ENCODE measurements at places on chromosomes 1 and 21.

DNA sequence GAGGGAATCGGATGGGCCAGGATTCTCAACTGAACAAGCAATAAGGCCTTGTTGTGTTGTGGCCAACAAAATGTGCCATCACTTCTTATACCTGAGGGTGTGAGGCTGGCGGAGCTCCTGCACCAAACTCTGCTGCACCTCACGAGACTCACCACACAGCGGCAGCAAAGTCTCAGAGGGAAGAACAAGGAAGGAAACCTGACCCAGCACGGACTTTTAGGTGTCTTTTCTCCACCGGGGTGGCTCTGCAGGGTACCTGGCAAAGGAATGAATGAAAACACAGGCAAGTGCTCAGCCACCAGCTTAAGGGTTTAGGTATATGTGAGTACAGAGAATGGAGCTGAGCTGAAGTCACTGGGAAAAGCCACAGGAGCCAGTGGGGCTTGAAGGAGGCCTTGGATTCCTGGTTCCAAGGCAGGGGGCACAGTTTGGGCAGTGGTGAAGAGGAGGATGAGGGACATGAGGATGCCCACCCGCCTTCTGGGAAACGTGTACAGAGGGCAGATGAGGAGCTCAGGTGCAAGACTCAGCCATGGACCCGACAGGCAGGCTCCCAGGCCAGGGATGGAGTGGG lies 31.1 kb upstream of the HSD3B1 start:
- peak; percentile 41 for DNase-seq

DNA sequence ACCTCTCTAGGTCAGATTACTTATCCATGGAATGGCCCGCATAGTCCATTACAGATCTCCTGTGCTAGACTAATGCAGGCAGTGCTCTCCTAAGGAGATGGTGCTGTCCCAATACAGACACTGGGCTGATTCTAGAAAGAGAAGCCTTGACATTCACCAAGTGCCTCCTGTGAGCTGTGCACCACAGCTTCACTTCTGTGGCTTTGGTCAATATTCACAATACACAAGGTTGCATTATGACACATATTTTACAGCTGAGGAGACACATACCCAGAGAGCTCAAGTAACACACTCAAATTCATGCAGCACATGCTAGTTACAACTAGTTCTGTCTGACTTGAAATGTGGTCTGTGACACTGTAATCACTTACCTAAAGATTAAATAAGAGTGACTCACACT lies 59.4 kb upstream of the LRRC8B start:
- DNase-seq: peak; percentile 75

DNA sequence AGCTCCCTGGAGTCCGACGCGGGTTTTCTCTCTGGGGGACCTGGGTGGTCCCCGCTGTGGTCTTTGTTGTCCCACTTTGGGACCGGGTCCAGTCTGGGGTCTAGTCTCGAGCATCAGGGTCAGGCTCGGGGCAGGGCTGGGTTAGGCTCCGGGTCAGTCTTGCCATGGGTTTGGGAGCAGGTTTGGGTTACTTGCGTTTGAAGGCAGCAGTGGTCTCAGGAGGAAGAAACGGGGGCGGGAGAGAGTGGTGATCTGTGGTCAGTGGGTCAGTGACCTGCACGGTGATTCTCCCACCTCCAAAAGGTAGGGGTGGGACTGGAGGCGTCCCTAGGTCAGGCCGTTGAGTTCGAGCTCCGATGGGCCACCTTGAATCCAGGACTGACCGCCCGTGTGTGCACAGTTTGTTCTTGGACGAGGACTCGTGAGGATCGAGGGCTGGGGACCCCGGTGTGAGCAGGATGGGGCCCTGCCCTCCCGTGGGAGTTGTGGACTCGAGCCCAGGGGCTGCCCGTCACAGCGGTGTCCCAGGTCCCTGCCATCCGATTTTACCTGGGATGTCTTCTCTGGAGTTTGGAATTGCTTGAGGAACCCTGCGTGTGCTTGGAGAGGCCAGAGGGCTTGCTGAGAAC lies 2.3 kb downstream of the B3GALT6 start:
- DNase-seq: no peak

DNA sequence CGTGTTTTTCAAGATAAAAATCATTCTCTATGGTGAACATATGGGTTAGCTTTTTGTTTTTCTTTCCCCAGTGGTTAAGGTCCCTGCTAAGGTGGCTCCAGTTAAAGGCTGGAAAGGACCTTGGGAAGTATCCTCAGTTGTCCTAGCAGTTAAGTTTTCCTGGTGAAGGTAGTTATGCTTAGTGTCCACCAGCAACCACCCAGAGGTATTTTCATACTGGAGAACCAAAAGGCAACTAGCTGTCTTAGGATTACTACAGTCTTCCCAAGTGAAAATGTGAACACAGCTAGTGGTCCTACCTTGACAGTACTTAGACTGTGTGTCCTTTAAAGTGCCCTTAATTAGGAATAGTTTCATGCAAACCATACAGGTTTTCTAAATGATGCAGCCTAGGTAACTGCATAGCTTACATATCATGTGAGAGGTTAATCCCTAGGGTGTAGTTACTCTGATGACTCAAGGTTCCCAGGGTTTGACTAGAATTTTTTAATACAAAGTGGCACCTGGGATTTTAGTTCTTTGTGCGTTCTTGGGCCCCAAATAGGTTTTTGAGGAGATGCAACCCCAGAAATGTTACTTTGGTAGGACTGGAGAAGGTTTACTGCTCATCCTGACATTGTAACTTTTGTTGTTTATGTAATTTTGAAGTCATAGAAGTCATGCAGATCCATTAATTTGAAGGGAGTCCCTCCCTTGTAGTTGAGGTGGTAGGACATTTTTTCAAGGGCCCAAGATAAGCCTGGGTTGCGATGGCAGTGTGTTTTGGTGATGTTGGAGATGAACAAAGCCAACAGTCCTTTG lies 36.5 kb downstream of the YY1AP1 start:
- no peak for DNase-seq

- DNase-seq: no peak
Measured at GRCh38 chr1:45403718-45404117, 63.5 kb upstream of the MUTYH start.

DNA sequence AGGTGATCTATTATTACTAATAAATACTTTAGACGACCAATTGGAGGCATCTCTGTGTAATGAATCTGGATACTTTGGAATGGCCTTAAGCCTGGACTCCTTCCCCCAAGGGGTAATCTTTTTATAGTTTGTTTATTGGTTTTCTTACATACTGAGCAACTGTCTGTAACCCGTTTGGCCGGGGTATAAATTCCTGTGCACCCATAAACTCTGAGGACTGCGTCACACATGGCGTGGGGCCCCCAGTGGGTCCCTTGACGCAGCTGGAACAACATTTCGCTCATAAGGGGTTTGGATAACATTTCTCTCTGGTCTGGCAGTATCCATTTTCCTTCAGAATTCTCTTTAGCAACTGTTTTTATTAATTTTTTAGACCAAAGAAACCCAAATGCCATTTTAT lies 26.5 kb downstream of the SCCPDH start:
- no peak for DNase-seq

All from activated CD4-positive, alpha-beta T cell treated with anti-CD3 and anti-CD28 coated beads, Interleukin-2, Interleukin-4, amounts not matched to agents 100 ng/mL and 50 ng/mL, durations not matched to agents 16 hours and 8 hours (primary cell).